Adipose tissue (tissue), 3 donors: ENCODE measurements at places on chromosomes 6 and 20. TPM values are rescaled to one million over a fixed set of nuclear protein-coding genes. Genes with fewer than 3 reads are reported as not detected.

SLC25A27 gene
- 11.0 TPM for polyA plus RNA-seq

LINC00237 gene
- polyA plus RNA-seq: not detected

HLA-DOA gene
- polyA plus RNA-seq: 1.6 TPM

MROH8 gene
- polyA plus RNA-seq: 3.6 TPM

ADGB gene
- not detected for polyA plus RNA-seq

GHRH gene
- polyA plus RNA-seq: not detected

EFCAB8 gene
- not detected for polyA plus RNA-seq

SNAP25 gene
- 0.46 TPM for polyA plus RNA-seq

RAB23 gene
- polyA plus RNA-seq: 1.0 TPM

ACTL10 gene
- 0.61 TPM for polyA plus RNA-seq

SUPT3H gene
- 4.5 TPM for polyA plus RNA-seq

APOM gene
- polyA plus RNA-seq: 2.0 TPM
